ENCODE measurements at places on chromosomes 1 and 21.

- no peak for DNase-seq
These were observed 55.9 kb downstream of the DISP3 start for GRCh38 chr1:11534846-11535245.

GRCh38 chr1:162660574-162660973 lies 28.3 kb downstream of the DDR2 start:
- DNase-seq = no peak

DNA sequence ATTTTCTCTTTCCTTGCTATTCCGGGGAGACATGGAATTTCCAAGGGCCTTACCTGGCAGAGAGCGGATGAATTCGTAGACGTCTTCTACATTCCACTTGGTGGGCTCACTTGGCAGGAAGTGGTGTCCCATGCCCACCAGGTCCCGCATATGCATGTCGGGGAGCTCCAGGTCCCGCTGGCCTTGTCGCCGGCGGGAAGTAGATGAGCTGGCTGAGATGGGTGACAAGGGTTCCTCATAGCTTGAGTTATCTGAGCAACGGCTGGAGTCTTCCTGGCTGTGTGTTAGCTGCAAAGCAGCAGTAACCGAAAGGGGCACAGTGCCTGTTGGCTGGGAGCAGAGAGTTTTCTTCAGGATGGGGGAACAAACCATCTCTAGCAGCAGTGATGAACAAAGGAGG lies 7.9 kb upstream of the A3GALT2 start:
- DNase-seq = no peak

DNA sequence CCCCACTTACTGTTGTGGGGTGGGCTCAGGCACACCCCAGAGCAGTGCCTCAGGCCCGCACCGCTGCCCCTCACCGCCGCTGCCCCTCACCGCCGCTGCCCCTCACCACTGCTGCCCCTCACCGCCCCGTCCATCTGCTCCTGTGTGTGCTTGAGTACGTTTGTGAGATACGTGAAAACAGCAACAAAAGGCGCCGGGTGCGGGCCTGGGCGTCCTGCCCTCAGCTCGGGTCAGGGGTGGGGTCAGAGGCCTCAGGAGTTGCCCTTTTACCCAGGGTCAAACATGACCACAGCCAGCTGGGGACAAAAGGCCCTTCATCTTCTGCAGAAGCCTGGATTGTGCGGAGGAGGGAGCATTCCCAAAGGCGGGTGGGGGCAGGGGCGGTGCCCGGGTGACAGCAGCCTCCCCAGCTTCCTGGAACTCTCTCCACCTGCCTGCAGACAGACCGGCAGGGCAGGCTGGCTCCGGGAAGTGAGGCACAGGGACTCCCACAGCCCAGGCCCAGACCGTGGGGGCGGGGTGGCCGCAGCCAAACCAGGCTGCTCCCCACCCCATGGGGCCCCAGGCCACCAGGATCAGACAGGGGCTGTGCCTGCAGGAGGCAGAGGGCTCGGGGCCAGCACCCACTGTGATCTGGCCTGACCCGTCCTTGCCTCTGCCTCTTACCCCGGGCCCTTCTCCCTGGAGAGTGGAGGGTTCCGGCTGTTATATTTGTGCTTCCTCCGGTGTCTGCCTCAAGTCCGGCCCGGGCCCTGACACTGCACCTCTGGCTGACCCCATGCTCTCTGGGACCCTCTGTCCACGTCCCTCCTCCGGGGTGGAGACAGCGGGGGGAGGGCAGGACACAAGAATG lies 2.3 kb upstream of the VWA1 start:
- DNase-seq = peak; percentile 70

DNA sequence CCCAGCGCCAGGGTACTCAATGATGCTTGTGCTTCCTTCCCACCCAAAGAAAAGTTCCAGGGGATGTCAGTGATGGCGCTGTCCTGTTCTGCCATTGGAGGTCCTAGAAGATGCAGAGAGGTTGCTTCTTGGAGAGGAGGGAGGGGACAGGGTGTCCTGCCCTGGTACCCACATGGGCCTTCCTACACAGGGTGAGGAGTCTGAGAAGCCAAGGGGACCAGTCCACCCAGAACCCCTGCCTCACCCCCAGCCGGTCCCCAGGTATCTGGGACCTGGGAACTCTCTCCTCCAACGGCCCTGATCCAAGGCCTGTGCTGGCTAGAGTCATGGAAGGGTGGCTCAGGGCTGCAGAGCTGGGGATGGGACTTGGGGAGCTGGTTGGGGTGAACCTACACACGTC lies 259.4 kb downstream of the KCNJ6 start:
- DNase-seq = no peak

DNA sequence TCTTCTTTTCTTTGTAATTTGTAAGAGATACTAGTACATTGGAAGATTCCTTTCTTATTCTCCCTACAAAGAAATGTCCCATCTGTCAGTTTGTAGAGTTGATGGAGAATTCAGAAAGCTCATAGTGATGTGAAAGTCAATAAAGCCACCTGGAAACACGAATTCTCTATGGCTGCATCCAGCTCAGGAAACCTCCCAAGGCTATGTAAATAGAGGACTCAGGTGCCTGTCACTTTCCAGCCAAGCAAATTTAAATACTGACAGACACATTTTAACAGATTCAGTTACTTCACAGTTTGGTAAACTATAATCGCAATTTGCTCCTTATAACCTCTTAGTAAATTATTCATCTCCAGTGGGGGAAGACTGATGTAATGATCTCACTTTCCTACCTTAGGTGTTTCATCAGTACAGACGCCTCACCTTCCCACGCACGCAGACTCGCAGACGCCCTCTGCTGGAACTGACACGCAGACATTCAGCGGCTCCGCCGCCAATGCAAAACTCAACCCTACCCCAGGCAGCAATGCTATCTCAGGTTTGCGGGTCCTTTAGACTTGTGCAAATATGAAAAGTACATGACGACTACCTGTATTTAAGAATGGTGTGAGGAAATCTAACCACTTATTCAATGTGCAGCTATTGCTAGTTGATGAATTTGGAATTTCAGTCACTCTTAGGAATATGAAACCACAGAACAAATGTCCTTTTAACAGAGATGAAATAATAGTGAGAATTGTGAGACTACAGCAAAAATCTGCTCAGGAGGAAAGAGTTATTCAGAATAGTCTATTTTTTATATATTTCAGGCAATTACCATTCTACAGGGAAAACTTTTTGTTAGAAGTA lies 60.6 kb downstream of the PTPRC start:
- peak; percentile 24 for DNase-seq

GRCh38 chr21:39966786-39967185 lies 99.5 kb downstream of the PCP4 start:
- DNase-seq = no peak

DNA sequence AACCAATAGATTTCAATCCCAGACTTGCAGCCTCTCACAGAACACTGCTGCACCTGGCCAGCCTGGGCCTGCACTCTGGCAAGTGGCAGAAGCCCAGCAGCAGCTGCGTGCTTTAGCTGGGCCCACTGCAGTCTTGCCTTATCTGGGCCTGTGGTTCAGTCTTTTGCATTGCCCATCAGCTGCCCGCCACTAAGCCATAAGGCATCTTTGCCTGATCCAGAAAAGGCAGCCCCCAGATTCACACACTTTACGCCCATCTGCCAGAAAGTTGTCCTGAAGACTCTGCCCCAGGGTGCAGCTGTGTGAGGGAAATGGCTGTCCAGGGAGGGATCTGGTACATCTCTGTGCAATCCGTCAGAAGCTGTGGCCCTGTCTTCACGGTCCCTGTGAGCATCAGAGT lies 217.0 kb downstream of the DNAH14 start:
- DNase-seq = peak; percentile 9

DNA sequence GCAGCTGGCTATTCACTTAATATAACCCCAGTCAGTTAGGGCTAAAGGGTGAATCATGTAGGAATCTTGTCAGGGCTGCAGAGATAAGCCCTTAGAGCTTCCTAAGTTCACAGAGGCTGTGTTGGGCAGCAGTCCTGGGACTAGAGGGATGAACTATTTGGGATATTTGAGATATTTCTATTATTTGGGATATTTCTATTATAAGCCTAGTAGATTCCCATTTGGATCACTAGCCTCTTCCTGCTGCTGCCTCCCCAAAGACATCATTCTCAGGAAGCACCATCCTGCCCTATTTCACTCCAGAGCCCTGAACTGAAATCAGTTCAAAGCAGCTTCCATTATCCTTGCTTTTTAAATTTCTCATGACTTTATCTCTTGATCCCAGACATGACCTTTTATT lies 501.3 kb downstream of the NUF2 start:
- DNase-seq = no peak

DNA sequence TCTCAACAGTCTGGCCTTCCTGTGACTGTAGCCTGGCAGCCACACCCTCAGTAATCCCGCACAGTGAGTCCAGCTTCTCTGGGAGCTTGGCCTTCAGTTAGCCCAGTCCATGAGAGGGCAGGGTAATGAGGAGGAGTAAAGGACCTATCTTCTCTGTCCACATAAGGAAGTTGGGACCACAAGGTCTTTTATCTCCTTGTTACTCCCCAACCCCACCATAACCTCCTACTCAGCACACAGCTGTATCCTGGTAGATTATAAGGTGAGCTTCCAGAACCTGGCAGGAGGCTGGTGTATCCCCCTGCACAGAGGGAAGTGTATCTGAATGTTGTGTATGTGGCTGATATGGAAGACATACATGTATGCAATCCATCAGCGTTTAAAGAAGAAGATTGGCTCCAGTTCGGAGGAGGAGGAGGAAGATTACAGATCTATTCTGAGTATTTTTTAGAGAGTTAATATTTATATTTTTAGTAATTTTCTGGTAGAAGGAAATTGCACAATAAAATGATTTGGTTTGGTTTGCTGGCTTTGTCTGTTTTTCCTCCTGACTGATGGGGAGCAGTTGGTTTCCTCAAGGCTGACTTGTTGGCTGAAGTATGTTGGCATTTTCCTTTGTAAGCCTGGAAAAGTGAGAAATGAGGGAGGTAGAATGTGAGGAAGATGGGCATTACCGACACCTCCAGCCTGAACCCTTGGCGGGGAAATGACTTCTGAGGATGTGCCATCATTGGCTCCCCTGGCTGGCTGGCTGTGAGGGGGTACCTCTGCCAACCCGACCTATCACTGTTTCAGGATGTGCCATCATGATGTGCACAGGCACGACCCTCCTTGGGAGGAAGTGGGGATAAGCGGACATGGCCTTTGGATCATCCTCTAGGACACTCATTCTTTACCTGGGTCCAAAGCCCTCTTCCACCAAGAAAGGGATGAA lies 5.0 kb downstream of the C1orf226 start:
- no peak for DNase-seq

DNA sequence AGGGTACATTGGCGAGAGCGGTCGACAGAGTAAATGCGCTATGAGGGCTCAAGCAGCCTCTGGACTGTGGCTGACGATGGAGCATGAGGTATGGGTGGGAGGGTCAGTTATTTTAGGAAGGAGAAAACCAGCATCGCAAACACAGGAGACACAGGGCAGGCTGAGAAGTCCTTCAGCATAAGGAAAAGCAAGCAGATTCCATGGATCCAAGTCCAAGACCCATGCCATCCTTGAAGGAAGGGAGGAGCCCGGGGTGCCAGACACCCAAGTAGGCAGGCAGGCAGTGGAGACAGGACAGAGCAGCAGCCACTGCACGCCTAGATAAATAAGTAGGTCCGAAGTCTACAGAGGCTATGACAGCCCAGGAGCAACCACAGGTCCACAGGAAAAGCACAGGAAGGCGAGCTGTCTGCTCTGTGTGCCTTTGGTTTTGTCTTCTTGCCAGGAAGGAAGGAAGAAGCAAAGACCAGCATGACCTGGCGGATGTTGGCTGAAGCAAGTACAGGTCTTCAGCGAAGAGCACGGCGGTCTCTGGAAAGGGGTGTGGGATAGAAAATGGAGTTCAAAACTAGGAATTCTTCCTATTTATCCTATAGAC lies 76.4 kb upstream of the SLC45A1 start:
- DNase-seq = no peak

DNA sequence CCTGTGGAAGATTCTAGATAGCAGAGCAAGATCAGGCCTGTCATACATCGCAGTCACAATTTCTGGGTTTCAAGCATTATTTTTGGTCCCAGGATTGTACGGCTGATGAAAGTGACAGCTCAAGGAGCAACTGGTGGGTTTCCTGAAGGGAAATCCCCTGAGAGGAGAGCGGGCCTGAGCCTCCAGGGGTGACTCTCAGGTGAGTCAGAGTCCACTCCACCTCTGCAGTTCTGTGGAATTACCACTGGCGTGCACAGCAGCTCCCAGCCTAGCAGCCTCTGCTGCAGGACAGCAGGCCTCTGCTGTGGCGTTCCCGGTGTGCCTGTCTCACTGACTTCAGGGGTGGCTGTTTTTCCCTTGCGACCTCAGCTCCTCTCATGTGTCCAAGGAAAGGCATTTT lies 24.4 kb downstream of the SLC66A1 start:
- no peak for DNase-seq

DNA sequence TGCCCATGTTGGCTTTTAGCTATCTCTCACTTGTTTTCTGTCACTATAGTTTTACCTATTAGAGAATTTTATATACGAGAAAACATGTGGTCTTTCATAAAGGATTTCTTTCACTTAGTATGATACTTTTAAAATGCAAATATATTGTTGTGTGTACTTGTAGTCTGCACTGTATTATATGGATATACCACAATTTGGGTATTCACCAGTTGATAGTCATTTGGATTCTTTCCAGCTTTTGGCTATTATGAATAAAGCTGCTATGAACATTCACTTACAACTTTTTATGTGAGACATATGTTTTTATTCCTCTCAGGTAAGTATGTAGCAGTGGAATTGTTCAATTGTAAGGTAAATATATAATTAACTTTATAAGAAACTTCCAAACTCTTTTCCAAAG lies 441.5 kb downstream of the GPATCH2 start:
- DNase-seq = no peak

DNA sequence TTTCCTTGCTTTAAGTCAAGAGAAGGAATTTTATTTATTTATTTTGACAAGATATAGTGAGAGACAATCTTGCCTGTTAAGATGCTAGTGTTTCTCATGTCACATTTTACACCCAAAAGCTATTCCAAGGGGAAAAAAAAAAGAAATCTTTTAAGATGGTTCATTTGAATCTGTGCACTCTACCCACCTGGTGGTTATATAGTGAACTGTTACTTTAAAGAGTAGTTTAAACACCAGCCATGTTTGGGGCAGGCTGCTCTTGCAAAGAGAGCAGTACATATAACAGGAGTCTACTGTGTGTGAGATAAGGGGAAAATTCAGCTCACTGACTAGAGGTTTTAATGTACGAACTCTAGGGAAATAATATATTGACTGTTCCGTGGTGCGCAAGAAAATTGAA lies 3.3 kb upstream of the ELAVL4 start:
- peak; percentile 25 for DNase-seq

DNA sequence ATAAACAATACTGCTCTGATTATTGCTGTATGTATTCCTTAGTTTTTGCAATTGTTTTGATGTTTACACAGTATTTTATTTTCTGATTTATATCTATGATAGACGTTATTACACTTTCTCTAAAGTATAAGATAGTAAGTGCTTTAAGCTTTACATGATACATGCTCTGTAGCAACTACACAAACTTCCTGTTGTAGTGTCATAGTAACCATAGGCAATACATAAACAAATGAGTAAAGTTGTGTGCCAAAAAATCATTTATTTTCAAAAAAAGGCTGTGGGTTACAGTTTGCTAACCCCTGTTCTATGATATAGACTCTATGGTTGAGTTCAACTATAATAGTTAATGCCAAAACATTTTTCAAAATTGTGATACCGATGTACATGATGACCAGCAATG lies 1156.4 kb downstream of the AMY1C start:
- DNase-seq = no peak

GRCh38 chr1:39907528-39908453 lies 6.1 kb upstream of the MYCL start:
- no peak for DNase-seq

- no peak for DNase-seq
These were observed 42.9 kb downstream of the STYXL2 start for GRCh38 chr1:167136806-167137205.

Measured in SHP77 treated with DMSO at 0.1 percent for 48 hours (cell line).